ENCODE measurements at places on chromosomes 3 and 15. TPM values are rescaled to one million over a fixed set of nuclear protein-coding genes. Genes with fewer than 3 reads are reported as not detected.
A peak's percentile ranks its signal among the peaks of the same experiment; 100 is the strongest.

- no peak for DNase-seq
Observed at GRCh38 chr3:66856533-66856932, 141.6 kb upstream of the KBTBD8 start.

Gene ZSCAN2
- total RNA-seq, result 1.8 TPM

Gene ALG1L2
- total RNA-seq, result not detected

DNA sequence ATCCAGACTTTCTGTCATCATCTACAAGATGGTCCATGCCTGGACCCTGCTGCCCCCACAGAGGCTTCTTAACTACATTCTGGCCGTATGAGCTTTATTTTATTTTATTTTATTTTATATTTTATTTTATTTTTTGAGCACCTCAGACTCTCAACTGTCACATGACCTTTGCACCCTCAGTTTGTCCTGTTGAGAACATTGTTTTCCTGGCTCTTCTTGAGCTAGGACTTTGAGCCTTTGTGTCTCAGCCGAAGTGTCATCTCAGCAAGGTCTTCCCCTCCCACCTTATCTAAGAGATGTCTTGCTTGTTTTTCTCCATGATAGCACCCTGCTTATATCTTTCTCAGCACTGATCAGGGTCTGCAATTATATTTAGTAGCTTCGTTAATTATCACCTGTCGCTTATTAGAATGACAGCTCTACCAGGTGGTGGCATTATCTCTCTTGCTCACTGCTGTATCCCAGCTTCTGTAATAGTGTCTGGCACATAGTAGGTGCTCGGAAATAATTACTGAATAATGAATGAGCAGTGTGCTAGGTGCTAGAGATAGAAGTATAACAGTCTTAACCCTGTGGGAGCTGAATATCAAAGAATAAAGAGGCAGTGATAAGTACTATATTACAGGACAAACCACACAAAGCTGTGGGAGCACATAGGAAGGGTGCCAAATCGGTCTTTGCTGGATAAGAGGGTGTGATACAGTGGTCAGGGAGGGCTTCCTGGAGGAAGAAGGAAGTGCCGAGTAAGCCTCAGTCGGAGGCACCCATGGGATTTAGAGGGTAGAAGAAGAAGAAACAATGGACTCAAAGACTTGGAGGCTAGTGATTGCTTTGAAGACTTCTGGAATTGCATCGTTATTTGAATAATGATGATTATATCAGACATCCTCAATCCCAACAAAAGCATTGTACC, 136.2 kb downstream of the ITPR1 start:
- DNase-seq, result no peak

Gene WNT7A
- total RNA-seq, result 0.21 TPM

Gene FBXO40
- 0.06 TPM for total RNA-seq

- DNase-seq, result no peak
Observed at GRCh38 chr15:73303636-73304035, 65.1 kb downstream of the HCN4 start.

DNA sequence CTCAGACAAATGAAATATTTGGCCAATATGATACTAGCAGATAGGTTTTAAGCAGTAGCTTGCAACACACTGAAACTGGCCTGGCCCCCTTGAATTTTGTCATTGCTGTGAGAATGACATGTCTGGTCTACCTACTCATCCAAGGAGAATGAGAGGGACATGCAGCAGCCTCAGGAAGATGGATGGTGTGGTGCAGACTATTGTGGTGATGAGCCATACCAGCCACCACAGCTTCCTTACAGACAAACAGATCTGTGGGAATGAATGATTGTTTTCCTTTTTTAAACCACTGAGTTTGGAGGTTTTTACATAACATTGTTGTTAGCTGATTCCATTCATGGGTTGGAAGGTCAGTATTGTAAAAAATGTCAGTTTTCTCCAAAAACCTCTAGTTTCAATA, 133.7 kb upstream of the POU1F1 start:
- no peak for DNase-seq

DNA sequence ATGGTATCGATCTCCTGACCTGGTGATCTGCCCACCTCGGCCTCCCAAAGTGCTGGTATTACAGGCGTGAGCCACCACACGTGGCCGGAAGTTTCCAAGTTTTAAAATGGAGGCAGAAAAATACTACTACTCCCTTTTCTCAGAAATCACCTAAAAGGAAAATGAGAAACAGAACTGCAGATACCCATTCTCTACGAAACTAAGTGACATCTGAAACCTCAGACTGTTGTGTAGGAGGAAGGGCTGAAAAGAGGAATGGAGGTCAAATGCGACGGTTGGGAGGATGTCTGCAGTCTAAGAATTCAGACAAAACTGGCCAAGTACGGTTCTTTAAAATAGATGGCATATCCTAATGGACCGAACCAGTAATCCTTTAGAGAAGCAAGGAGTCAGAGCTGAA, 24.1 kb downstream of the WDR48 start:
- no peak for DNase-seq

GRCh38 chr3:27677565-27677964, 44.6 kb downstream of the EOMES start:
- peak; percentile 38 for DNase-seq

Gene CPLX3
- not detected for total RNA-seq

Gene CRABP1
- not detected for total RNA-seq

- DNase-seq, result no peak
Observed at GRCh38 chr3:125349556-125350165, 25.5 kb downstream of the ZNF148 start.

Gene ROBO1
- 12.3 TPM for total RNA-seq

Gene OXTR
- 0.27 TPM for total RNA-seq

Gene ATP13A5
- total RNA-seq, result not detected

DNA sequence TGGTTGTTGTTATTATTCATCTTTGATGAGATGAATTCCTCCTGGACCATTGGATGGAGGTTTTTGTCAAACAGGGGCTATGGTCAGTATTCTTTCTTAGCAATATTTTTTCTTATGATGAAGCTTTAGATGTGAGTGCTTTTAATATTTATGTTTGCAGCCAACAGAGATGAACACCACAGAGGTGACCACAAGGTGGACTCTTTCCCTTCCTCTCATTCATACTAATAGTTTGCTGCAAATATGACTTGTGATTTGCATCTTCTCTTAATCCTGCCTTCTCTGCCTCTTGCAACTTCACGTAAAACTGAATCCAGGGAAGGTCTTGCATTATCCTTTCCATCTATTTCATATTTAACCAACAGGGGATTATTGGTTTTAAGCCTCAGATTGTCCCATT, 473.1 kb upstream of the UBE2E2 start:
- DNase-seq, result no peak

GRCh38 chr3:57998366-57999283, 9.6 kb upstream of the FLNB start:
- no peak for DNase-seq

DNA sequence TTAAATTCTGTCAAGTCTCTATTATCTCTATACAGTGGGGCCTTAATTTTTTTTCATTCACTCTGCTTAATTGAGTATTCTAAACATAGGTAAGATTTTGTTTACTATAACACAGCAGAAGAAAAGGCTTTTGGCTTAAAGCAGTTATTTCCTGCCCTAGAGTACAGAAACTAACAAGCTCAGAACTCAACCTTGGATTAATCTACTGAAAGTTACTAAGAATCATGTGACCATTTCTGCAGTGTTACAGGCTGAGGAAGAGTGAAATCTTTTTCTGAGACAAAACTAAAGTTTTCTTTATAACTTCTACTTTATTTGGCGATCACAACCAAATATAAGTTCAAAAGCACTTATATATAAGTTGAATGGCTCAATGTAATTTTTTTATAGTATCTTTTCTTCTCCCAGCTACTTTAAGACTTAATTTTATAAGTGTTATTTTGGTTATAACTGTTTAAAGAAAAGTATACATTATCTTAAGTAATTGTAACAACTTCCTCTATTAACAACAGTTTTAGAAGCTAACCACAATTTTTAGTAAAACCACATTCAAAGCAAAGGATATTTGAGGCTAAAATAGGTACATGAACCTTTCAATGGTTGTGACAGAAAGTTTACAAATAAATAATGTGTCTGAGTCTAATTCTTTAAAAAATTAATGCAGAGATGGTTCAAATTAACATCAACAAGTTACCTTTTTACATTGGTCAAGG, 240.6 kb upstream of the NAALADL2 start:
- DNase-seq, result no peak

DNA sequence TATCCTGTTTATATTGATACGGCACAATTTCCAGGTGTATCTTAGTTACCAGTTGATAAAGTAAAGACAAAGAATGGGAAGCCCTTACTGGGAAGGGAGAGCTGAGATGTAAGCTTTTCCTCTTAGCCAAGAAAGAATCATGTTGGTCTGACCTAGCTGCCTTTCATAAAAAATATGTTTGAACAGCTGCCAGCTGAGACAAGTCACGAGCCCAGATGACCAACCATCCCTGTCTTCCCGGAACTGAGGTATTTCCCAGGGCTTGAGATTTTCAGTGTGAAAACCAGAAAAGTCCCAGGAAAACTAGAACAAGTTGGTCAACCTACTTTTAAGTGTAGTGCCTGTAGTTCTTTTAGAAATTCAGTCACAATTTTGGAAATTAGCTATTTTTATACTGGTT, 3.6 kb upstream of the MYH15 start:
- DNase-seq, result no peak

- no peak for DNase-seq
Observed at GRCh38 chr3:188583341-188584161, 429.6 kb downstream of the LPP start.

DNA sequence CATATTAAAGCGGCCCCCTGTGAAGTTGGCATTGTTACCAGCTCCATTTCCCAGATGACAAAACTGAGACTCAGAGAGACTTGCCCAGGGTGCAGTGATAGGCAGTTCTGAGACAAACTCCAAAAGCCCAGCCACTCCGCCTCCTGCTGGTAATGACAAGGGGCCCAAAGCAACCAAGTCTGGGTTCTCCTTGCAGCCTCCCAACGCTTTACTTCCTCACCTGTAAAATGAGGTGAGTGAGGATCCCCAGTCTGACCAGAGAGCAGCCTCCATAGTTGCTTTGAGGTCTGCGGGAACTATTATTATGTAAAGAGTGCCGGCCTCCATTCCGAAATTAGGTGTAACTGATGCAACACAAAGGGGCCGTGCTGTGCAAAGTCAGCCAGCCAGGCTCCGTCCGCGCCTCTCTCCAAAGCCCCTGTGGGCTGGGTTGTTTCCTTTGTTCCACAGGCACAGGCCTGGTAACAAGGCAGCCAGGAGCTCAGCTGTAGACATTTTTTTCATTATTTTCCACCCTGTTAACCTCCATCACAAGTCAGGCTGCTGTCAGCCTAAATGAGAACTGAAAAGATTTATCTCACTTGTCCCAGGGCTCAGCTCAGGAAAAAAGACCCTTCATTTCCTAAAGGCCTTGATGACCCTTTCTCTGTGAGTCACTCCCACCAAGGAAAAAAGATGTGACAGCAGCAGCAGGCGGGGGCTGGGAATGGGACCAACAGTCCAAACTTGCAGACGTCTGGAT, 139.1 kb upstream of the RAD18 start:
- no peak for DNase-seq

GRCh38 chr3:107208100-107208499, 169.1 kb upstream of the CCDC54 start:
- DNase-seq, result peak; percentile 72

DNA sequence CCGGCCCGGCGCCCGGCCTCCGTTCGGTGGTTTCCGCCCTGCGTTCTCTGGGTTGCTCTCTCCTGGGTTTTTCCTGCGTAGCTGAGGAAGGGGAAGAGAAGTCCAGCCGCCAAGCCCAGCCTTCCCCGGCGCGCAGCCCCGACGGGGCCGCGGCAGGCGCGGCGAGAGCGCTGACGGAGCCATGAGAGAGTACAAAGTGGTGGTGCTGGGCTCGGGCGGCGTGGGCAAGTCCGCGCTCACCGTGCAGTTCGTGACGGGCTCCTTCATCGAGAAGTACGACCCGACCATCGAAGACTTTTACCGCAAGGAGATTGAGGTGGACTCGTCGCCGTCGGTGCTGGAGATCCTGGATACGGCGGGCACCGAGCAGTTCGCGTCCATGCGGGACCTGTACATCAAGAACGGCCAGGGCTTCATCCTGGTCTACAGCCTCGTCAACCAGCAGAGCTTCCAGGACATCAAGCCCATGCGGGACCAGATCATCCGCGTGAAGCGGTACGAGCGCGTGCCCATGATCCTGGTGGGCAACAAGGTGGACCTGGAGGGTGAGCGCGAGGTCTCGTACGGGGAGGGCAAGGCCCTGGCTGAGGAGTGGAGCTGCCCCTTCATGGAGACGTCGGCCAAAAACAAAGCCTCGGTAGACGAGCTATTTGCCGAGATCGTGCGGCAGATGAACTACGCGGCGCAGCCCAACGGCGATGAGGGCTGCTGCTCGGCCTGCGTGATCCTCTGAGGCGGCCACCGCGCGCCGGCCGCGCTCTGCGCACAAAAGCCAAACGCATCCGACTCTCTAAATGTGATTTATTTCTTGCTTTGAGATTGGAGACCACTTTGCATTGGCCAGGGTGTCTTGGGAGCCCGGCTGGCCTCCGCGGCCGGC, 727 bp downstream of the RAP2B start:
- DNase-seq, result peak; percentile 37

Gene LMAN1L
- not detected for total RNA-seq

Gene CIDEC
- total RNA-seq, result not detected

- DNase-seq, result no peak
Observed at GRCh38 chr15:67783303-67783702, 42.0 kb upstream of the SKOR1 start.

Gene SLC6A6
- total RNA-seq, result 16.5 TPM

DNA sequence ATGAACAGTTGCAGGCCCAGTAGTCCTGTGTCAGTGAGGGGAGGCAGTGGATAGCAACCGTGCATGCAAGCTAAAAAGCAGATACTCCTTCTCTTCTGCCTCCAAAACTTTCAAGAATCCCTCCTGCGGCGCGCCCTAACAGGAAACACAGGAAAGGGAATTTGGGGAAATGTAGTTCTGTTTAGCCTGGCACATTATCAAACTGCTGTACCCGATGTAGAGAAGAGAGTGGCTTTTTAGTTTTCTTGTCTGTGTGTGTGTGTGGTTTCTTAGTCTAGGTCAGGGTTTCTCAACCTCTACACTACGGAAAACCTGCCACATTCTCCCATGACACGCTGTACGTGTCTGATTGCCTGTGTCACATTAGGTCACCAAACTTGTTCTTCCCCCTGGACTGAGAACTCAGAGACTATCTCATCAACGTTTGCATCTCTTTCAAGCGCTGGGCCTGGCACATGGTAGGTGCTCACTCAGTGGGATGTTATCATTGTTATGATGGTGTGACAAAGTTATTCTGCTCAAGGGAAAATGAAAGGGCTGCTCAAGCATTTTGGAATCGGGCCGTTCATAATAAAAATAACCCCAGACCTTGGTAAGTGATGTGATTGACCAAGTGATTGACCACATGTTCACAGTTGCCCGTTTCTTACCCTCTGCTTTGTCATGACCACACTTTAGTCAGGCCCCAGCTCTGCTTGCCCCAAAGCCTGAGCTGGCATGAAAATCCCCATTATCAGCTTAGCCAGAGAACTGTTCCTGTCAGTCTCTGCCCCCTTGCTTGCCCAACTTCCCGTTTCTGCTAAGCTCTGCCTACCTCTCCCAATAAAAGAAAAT, 33.2 kb downstream of the TM4SF4 start:
- no peak for DNase-seq

Gene PLA2G4E
- total RNA-seq, result not detected

All from uterus (tissue), 4 donors.